ENCODE measurements at places on chromosomes 3 and 15. TPM values are rescaled to one million over a fixed set of nuclear protein-coding genes. Genes with fewer than 3 reads are reported as not detected.

DNA sequence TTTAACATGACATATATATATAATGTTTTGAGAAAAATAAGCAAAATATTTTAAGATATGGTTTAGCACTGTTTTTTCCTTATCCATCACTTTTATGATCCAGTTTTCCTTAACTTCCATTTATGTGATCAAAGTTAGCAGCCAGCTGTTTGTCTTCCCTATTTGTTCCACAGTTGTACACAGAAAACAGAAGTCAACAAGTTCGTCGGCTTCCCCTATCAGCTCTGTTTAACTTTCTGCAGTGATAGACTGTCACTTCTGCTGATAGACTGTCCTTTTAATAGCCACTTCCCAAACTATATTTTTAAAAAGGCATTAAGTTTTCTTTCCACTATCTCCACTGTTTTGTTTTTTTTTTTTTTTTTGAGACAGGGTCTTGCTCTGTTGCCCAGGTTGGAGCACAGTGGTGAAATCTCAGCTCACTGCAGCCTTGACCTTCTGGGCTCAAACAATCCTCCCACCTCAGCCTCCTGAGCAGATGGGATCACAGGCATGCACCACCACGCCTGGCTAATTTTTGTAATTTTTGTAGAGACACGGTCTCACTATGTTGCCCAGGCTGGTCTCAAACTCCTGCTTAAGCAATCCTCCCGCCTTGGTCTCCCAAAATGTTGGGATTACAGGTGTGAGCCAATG, 7.2 kb downstream of the FSD2 start:
- no peak for DNase-seq

GRCh38 chr15:50012790-50013189, 106.2 kb downstream of the ATP8B4 start:
- DNase-seq: no peak

The PPP4R2 gene
- polyA plus RNA-seq: 30.2 TPM

The CTXND1 gene
- polyA plus RNA-seq: not detected

The STRIT1 gene
- not detected for polyA plus RNA-seq

The GATA2 gene
- polyA plus RNA-seq: 13.4 TPM

The KNG1 gene
- polyA plus RNA-seq: not detected

DNA sequence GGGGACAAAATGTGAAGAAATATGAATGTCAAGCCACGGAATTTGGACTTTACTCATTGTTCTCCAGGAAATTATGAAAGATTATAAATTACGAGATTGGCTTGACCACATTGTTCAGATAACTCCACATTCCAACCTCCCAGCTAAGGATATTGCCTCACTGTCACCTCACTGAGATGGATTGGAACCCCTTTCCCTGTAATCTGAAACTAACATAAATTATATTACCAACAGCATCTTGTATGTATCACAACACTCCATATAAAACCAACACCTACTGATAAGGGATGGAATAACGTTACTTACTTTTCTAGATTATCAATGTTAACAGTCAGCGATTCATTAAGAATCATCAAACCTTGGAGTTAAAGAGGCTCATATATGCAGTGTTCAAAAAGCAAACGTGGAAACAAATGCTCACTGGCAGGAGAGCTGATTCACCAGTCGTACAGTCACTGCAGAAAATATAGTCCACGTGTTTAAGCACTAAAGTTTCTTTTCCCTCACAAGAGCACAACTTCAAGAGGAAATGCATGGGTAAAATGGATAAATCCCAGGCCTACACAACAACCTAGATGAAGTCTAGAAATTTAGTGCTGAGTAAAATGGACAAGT, 451.5 kb downstream of the FGF12 start:
- DNase-seq: no peak

- no peak for DNase-seq
Measured at GRCh38 chr3:17234382-17234781, 349.6 kb downstream of the PLCL2 start.

DNA sequence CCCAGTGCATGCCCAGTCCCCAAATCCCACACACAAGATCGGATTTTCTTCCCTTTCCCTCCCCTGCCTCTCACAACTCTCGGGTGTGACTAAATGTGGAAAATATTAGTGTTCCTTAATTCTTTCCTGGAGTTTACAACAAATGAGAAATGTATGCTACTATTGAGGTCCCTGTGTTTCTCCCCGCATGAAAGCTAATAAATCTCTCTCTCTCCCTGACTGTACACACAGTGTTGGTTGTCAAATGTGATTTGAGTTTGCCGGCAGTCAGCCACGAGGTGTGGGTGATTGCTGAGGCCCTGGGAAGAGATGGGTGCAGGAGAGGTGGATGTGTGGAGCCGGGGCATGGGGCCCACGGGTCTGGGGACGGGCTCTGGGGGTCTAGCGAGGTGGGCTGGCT, 161.4 kb upstream of the IQSEC1 start:
- DNase-seq: no peak

DNA sequence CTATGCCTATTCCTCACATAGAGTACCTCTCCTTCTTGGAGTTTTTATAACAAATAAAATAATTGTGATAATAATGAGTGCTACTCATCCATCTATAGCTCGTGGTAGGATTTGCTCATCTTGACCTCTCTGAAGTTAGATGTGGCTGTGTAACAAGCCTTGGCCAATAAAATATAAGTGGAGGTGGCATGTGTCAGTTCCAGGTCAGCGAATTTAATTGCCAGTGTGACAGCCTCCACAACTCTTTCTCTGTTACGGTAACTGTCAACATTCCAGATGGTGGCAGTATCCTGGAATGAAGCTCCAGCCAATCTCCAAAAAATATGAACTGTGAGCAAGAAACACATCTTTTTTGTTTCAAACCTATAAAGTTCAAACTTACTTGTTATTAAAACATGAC, 13.8 kb downstream of the CLRN1 start:
- DNase-seq: no peak

DNA sequence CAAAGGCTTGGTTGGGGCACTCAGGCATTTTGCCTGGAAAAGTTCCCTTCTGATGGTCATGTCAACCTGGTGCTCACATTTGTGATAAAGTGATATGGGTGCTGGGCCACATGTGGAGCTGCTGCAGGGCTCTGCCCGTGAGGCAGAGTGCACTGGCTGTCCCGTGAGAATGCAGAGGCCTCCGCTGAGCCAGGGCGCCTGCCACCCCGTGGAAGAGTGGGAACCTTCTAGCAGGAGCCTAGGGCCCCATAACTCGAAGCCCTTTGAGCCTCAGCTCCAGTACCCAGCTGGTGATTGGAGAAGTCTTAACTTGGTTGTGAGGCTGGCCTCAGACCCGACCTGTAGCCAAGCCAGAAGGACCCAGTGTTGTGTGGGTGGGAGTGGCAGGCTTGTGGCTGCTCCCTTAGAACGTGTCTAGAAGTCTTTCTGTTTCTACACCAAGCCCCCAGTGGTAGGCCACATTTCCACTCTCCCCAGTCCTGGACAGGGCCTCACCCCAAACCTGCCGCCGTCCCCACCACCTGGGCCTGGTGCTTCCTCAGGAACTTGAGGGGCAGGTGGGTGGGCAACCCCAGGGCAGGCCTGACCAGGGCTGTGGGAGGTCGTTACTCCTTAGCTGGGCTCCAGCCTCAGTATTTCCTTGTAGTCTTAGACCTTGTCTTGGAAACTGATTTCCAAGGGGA, 19.7 kb downstream of the SEC61A1 start:
- DNase-seq: no peak

Measured in BJ (cell line).